ENCODE measurements at places on chromosomes 12 and 14. TPM values are rescaled to one million over a fixed set of nuclear protein-coding genes. Genes with fewer than 3 reads are reported as not detected.

The CAPS2 gene
- 0.97 TPM for total RNA-seq

The EMP1 gene
- 196 TPM for total RNA-seq

The SYT1 gene
- total RNA-seq, result 4.7 TPM

The KRT73 gene
- not detected for total RNA-seq

The KLRC3 gene
- 0.16 TPM for total RNA-seq

The CYP46A1 gene
- 0.09 TPM for total RNA-seq

The NKX2-8 gene
- 4.0 TPM for total RNA-seq

The RNASE12 gene
- not detected for total RNA-seq

The FGF6 gene
- not detected for total RNA-seq

The SLC24A4 gene
- total RNA-seq, result 0.15 TPM

The DAZAP2 gene
- 325 TPM for total RNA-seq

The SLC41A2 gene
- 20.4 TPM for total RNA-seq

The ABHD4 gene
- 46.1 TPM for total RNA-seq

The C12orf54 gene
- total RNA-seq, result not detected

The LRFN5 gene
- total RNA-seq, result not detected

The A2M gene
- not detected for total RNA-seq

Measured in A549 treated with Hydrocortisone at 1 μM for 4 hours (cell line).